ENCODE measurements at places on chromosomes 6 and 20.
A peak's percentile ranks its signal among the peaks of the same experiment; 100 is the strongest.

DNA sequence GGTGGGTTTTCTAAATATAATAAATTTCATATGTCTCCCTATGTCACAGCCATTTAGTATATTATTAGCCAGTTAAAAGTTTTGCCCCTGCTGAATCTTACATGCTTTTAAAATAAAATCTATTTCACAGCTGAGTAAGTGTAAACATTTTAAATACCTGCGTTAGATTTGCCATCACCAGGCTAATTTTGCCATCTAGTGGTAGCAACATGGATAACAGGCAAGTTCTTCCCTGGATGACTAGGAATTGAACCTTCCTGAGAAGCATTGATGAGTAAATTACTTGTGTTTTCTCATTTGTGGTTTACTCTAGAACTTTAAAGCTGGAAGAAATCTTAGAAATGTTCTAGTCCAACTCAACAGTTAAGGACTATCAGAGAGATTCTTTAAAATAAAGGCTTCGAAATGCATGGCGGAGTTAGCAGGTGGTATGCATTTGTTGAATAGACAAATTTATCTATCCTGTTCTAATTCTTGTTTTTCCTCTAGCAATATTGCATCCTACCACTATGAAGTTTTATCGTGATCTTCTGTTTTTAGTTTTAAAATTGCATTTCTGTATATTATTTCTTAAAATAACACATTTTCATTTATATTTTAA is 2.6 kb downstream of the PRSS35 start:
- no peak for DNase-seq

DNA sequence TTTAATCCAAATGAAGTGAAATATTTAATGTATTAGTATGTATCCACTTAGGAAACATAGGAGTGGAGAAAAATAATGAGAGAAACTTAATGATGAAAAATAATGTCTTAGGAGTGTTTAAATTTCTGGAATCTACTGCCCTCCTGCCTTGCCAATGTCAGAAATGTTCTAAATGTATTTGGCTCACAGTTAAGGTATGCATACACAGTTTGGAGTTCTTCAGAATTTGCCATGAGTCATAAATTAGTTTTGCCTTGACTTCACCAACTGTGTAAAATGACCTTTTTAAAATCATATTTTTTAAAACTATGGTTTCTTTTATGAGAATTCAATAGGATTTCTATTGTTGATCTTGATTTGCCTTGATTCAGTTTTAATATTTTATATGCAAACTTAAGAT is 191.7 kb upstream of the HSF2 start:
- no peak for DNase-seq

- no peak for DNase-seq
These were observed 520.0 kb upstream of the HS3ST5 start for GRCh38 chr6:114862819-114863218.

DNA sequence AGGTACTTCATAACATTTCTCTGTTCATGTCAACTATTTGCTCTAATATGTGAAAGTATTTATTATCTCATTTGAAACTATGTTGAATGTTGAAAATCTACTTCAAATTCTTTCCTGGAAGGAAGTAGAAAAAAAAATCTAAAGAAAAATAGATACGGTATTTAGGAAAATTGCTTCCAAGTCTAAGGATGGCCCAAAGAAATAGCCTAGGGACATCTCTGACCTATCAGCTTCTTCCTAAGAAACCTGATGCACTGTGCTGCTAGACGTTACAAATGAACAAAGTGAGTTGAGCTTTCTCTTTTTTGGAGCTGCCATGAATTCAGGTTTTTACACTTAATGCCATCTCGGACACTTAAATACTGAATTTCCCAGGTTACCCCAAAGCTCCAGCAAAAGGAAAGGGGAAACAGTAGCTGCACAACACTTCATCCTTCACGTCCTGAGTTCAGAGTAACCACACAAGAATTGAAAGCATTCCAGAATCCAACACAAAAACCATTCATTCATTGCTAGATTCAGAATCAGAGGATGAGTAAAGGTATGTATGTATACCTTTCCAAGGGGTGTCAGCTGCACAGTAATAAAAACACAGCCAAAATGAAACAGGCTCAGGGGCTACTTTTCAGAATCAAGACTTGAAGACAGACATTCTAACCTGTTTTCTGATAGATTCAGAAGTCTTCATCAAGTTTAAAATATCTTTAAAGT is 7.9 kb downstream of the RMND1 start:
- no peak for DNase-seq

- DNase-seq: peak; percentile 35
These were observed at the start of gene ECT2L for GRCh38 chr6:138795809-138796603. Gene ECT2L (plus strand): TSS chr6:138796087. CDS start chr6:138813275, 17,188 bp downstream.

- no peak for DNase-seq
These were observed 25.7 kb downstream of the SNX3 start for GRCh38 chr6:108235127-108235526.

- DNase-seq: no peak
These were observed 86.9 kb downstream of the TCP11 start for GRCh38 chr6:35054106-35054742.

DNA sequence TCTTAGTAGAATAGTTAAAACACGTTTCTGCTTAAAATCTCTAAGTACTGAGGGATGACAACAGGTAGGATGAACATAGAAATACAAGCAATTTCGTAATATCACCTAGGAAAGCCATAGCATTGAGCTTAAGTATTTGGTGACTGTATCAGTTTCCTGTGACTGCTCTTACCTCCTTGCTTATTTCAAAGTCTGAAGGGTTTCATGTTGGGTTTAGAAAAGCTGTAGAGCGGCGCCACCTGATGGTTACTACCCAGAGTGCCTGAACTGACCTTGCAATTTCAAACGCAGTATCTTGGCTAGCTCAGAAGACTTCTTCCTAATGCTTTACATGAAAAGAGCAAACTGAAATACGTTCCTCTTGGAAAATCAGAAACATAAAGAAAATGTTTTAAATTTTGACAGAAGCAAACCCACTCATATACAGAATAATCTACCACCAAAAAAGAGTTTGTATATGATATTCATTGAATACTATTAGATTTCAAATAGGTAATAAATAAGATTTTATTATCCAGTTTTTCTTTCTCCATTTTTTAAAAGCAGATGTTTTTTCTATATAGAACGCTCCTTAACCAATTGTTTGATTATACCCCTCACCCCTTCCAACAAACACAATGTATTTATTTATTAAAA is 82.3 kb upstream of the RIPOR2 start:
- DNase-seq: peak; percentile 72

Measured in activated naive CD8-positive, alpha-beta T cell treated with anti-CD3 and anti-CD28 coated beads, Interleukin-2, amount 10 ng/mL, durations not matched to agents 7 days and 5 days (primary cell).